Activated CD4-positive, alpha-beta T cell treated with anti-CD3 and anti-CD28 coated beads for 36 hours (primary cell): ENCODE measurements at places on chromosomes 7 and 10.

DNA sequence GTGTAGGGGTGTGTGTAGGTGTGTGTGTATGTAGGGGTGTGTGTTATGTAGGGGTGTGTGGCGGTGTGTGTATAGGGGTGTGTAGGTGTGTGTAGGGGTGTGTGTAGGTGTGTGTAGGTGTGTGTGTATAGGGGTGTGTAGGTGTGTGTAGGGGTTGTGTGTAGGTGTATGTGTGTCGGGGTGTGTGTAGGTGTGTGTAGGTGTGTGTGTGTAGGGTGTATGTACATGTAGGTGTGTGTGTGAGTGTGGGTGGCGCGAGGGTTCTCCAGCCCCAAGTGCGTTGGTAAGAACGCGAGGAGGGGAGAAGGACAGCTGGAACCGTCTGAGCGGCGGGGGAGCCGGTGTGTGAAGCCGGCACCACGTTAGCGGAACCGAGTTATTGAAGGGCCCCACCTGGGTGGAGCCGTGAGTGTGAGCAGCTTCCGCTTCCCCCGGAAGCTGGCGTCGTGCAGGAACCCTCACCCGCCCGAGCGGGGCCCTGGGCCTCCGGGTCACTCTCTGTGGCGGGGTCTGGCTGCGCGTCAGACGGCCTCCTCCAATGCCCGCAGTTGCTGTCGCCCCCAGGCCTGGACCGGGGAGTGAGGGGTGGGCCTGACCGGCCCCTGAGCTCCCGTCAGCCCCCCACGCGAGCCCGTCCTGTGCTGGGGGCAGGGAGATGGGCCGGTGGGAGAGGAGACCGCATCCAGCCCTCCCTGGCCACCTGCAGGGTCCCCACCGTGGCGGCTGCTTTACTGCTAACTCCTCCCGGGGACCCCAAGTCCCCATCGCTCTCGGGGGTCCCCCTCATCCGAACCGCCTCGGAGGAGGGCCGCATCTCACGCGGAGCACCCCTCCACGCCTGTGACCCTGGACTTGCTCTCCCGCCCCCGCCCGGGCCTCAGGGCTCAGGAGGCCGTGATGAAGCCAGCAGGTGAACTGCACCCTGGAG, 49.6 kb upstream of the PSMG3 start:
- DNase-seq: no peak

GRCh38 chr10:132910901-132911785, 31.2 kb downstream of the CFAP46 start:
- DNase-seq: no peak

GRCh38 chr10:87664276-87664701, 4.6 kb downstream of the PAPSS2 start:
- no peak for DNase-seq

DNA sequence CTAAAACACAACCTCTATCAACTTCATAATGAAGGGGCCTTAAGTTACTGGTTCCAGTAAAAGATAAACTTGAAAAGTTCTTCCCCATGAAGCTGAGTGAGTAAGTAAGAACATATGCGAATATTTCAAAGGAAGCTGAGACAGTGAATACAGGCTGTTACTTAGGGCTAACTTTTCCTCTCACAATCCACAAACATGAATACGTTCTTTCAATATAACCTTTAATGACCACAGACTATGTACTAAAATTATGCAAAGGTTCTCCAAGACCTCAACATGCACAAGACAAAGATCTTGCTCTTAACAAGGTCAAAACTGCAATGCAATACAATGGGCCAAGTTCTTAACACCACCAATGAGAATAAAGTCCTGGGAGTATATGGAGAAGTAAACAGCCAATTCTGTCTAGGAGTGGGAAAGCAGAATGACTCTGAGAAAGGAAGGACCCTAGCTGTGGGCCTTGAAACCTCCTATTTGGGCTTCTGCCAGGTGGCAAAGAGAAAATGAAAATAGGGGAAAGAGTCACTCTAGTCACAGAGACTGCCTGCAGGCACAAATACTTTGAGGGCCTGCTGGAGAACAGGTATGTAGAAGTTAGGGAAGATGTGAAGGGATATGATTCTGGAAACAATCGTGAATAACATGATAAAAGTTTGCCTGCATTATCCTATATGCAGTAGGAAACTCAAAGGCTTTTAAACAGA, 43.7 kb downstream of the OSBPL3 start:
- DNase-seq: no peak

GRCh38 chr10:21520509-21520908, 5.0 kb downstream of the SKIDA1 start:
- no peak for DNase-seq

DNA sequence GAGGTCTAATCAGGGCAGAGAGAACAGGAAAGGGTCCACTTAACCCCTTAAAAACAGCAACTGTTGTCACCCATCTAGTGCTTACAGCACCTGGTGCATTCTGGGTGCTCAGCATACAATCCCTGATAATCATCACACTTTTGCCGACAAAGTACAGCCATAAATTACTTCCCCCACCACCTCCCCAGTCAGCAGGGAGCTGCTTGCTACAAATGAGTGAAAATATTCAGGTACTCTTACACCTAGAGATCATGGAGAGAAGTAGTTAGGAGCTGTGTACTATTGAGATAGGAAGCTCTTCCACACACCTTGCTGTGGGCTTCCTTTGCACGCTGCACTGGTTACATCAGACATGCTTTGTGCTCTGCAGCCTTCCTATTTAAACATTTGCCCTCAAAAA, 723.5 kb upstream of the GALNT17 start:
- no peak for DNase-seq

- no peak for DNase-seq
Observed at GRCh38 chr7:138400400-138400886, 59.6 kb upstream of the TRIM24 start.

GRCh38 chr10:70481105-70481504, 2.5 kb downstream of the PALD1 start:
- DNase-seq: no peak

DNA sequence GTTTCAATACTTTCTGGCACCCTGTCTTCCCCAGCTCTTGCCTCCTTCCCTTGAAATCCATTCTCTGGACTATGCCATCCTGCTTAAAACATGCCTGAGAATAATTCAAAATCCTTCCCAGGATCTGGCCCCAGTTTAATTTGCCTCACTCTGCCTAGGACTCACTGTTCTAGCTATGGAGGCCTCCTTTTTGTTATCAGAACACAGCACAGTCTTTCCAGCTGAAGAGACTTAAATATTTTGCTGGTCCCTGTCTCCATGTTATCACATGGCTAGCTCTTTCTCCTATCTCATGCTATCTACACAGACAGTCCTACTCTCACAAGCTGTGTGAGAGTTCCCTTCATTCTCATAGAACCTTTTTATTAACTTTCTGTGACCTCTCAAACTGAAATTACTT, 194.8 kb downstream of the RNLS start:
- no peak for DNase-seq

DNA sequence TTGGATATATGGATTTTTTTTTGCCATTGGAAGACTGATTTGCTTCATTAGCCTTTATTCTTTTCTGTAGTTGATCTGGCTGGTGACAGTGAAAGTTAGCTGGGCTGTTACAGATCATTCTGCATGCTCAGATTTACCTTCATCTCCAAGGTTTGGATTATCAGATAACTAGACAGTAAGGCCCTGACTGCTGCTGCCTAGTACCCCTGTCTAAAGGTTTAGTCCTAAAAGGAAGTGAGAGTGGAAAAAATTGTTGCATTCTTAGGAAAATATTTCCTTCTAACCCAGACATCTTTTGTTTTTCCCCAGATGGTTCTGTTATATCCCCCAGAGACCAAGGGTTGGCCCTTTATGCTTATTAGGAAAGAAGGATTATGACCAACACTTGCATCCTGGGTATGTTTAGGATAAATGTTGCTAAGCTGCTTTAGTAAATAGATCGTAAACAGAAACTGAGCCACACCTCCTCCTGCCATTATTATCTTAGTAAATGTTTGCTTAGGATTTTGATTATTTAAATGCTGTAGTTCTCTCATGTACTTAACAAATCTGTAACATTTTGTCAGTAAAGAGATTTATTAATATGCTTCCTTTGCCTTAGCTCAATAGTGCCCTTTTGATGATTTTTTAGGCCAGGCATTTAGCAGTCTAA, 44.4 kb downstream of the MCU start:
- no peak for DNase-seq

GRCh38 chr7:26863518-26864308, 677 bp downstream of the SKAP2 start:
- no peak for DNase-seq

DNA sequence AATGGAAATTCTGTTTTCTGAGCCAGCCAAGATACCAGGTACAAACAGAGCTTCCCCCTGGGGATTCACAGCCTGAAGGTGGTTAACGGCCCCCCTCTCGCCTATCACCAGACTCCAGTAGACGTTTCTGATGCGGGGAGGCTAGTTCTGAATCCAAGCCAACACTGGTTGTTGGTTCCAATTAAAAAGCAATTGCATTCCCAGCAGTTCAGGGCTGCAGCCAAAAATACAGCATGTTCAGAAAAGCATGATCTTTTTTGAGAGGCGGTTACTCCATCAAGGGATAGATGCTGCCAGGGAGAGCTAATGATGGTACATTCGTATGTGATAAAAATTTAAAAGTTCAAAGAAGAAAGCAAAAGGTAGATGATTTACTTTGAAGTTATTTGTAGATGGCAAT, 481.0 kb downstream of the GALNT17 start:
- DNase-seq: no peak

- DNase-seq: no peak
Observed at GRCh38 chr7:116524221-116524608, 621 bp upstream of the CAV1 start.

DNA sequence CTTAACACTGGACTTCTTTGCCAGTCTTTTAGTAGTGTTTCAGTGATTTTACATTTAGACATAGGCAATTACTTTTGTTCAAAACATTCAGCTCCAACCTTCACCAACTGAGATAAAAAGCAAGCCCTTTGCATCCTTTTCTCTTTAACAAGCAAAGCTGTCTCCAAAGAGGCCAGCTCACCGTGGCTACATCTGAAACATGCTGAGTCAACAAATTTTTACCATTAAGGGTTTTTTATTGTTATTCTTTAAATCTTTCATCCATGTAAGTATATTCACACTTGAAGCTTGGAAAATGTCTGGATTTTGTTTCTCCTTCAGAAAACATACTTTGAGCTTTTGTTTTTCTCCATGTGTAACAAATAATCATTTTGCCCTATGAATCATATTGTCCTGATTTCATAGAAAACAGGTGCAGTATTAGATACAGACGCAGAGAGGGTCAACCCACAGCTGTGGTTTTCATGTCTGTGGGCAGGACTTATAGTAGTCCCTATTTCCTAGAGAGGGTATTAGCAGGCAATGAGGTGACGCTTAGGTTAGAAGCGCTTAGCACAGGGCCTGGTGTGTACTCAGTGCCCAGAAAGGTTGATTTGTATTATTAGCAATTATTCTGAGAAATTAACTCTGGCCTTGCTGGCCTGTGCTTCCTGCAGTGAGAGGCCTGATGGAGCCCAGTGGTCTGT, 99.5 kb downstream of the MKI67 start:
- DNase-seq: peak; percentile 65

DNA sequence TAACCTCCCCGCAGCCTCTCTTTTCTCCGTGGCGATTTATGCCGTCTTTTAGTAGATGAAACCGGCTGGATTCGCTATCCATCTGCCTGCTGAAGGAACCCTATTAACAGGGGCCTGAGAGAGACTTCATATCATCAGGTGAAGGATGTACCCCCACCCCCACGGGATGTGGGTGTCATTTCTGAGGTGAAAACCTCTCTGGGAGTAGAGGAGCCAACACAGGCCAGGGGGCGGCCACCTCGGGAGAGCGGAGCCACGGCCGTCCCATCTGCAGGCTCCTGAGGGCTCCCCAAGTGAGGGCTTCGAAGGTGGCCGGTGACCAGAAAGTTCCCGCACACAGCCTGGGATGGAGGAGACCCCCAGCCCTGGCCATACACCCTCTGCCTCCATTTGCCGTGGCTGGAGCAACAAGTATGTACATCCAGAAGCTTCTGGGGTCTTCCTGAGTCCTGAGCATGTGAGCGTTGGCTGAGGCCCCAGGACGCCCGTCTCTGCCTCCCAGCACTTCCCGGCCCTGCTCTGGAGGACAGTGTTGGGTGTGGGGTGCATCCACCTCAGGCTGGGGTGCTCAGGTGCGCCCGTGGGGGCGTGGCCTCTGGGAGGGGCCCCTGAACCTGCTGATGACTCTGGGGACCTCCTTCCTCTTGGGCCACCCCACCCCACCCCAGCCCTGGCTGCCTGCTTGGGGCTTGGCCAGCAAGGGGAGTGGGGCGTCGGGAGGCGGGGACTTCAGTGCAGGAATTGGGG, 84.7 kb downstream of the NKX6-2 start:
- no peak for DNase-seq

DNA sequence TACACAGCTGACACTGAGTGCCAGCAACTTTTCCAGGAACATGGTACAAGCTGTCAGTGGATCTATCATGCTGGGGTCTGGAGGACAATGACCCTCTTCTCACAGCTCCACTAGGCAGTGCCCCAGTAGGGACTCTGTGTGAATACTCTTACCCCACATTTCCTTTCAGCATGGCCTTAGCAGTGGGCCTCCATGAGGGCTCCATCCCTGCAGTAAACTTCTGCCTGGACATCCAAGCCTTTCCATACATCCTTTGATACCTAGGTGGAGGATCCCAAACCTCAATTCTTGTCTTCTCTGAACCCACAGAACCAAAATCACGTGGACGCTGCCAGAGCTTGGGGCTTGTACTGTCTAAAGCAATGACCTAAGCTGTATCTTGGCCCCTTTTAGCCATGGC, 116.8 kb downstream of the IQUB start:
- no peak for DNase-seq

GRCh38 chr7:138746073-138746472, 44.9 kb upstream of the SVOPL start:
- DNase-seq: peak; percentile 61

DNA sequence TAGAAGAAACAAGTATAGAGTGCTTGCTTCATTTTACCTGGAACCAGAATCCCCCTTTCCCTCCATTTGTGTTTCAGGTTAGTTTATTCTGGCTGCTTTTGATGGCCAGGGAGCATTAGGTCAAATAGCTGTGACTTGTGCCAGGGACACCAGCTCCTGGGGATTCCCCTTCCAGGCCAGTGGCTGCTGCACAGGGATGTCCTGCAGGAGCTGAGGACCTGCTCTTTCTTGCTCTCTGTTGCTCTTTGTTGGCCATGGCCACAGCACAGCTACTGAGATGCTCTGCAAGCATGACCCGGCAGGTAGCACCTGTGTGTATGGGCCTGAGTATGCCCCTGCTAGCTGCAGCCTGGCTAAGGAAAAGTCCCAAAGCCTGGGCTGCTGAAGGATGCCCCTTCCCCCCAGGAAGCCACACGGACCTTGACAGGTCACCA, 208.9 kb downstream of the EBF3 start:
- no peak for DNase-seq

DNA sequence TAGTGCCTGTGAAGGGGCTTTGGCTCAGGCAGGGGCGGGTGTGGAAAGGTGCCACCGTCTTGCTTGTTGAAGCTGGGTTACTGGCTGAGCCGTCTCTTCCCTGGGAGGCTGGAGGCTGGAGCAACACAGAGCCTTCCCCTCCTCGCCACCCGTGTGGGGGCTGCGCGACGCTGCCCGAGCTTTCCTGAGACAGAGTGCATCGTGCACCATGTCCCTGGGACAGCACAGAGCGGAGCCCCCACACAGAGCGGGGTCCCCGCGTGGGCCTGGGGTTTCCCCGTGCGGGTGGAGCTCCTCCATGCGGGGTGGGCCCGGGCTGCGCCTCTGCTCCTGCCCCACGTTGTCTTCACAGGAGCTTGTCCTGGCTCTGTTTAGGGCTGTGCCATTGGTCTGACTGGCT, 69.9 kb downstream of the INPP5A start:
- no peak for DNase-seq
